ENCODE measurements at places on chromosomes 1 and 21.
A peak's percentile ranks its signal among the peaks of the same experiment; 100 is the strongest.

GRCh38 chr1:183636334-183636682 is 725 bp upstream of the ARPC5 start:
- DNase-seq, result no peak

DNA sequence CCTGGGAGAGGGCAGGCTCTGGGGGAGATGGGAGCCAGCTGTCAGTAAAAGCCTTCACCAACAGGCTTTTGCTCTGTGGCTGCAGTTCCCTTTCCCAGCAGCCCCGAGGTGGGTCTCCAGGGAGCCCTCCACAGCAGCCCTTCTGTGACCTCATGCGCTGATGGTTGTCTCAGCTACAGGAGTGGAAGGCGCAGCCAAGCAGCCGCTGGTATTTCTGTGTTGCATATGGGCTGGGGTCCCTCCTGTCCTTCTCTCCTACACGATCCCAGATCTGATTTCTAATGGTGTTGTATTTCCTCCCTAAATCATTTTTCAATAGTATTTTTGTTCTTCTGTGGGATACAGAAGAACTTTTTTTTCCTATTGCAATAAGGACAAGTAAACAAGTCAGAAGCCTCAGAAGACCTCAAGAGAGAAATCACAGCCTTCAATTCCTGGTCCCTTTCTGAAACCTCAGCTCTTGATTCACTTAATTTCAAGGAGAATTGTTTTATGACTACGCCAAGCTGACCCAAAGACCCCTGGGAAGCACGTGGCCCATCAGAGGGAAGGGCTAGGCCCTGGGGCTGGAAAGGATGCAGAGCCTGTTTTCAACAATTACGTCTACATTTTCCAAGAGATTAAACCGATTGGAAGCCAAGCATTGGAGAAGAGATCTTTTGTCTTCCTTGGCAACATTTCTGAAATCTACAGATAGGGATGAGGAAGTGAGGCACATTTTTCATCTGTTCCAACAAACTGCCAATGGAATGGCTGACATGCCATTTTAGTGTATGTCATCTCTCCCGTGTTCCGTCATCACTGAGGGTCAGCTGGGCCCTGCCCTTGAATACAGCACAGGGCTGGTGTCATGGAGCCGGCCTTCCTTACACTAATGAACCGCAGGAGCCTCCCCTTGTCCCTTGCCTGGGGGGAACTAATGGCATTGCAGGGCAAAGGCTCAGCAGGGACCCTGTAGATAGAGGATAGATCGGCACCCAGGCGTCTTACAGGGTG is 42.0 kb upstream of the SCCPDH start:
- no peak for DNase-seq

GRCh38 chr1:116855191-116855619 is 54.5 kb upstream of the PTGFRN start:
- DNase-seq, result no peak

GRCh38 chr1:197674286-197674685 is 101.0 kb downstream of the DENND1B start:
- no peak for DNase-seq

GRCh38 chr1:36337830-36338229 is 14.4 kb upstream of the EVA1B start:
- DNase-seq, result no peak

- no peak for DNase-seq
These were observed 124.9 kb downstream of the RGS2 start for GRCh38 chr1:192933744-192934143.

- DNase-seq, result no peak
These were observed 59.5 kb upstream of the KDM4A start for GRCh38 chr1:43590388-43590925.

DNA sequence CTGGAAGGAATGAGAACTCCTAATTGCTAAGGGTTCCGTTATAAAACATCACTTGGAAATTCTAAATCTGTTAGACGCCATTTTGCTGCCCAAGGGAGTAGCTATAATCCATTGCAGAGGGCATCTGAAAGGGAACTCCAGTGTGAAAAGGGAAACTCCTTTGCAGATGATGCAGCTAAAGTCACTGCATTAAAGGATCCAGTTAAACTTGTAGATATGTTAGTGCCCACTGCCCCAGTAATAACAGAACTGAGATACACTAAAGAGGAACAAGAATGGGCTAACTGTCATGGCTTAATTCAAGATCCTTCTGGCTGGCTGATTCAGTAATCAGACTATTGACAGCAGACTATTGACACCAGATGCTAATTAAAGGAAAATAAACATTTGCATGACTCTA is 81.8 kb upstream of the KIAA0040 start:
- DNase-seq, result no peak

DNA sequence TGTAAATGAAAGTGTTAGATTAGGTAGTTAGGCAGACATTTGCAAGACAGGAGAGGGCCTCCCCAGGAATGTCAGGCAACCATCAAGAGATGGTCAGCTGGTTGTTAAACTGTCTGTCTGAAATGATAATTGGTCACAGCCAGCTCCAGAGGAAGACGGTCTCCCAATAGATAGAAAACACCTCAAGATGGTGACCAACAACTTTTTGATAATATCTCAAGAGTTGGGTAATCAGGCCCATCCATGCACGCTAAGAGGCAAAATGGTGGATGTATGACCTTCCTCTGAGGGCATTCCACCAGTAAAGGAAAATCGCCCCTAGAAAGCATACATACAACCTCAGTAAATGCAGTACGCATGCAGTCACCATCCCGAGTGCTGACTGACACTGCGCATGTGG is 118.2 kb downstream of the MAP3K21 start:
- no peak for DNase-seq

- DNase-seq, result peak; percentile 39
These were observed 19.6 kb upstream of the ZNF648 start for GRCh38 chr1:182080955-182081582.

DNA sequence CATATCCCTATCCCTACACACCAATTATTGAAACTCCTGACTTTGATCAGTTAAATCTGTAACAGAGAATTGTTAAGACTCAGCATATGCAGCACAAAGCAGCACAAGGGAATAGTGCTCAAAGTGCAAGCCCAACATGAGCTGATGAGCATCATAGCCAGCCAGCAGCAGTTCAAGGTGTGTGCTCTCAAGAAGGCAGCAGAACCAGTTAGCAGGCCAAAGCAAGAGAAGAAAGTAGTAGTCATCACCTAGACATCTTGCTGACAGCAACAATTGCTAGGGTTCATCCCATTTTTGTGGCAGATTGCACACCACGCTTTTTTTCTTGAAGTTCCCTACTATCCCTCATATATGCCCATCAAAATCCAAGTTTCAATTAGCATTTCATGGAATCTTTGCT is 478.3 kb downstream of the COL11A1 start:
- DNase-seq, result no peak

- peak; percentile 83 for DNase-seq
These were observed 17.6 kb downstream of the ATP8B2 start for GRCh38 chr1:154342836-154343472.

DNA sequence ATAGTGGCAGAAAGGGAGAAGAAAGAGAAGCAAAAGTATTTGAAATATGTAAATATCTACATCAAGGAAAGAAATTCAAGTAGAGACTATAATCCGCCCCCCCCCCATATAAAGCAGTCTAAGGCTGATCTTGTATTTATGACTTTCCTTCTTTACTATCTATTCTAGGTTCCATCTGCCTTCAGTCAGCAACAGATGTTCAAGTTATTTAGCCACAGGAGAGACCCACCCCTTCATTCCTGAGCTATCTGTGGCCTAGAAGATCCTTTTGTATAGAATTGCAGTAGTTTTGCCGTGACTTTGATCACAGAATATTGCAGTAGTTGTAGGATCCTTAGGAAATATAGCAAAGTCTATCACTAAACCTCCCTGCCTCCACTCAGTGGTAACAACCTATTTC is 10.7 kb upstream of the BSDC1 start:
- DNase-seq, result no peak

DNA sequence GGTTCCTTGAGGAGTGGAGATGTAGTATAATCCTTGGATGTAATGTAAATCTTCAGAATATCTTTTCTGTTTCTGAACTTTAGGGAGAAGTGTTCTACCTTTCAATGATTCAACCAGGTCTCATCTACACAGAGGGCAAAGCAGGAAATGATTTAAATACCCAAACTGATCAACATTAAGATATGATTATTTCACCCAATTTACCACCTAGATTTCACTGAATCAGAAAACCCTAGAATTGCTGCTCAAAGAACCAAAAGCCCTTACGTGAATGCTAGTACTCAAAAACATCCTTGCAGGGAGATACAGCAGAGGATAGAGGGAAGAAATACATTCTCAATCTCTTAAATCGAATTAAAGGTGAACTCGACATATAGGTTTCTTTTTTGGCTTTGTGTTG is 5.0 kb downstream of the RPTN start:
- DNase-seq, result no peak

- DNase-seq, result no peak
These were observed 195.7 kb downstream of the DYRK1A start for GRCh38 chr21:37561941-37562919.

DNA sequence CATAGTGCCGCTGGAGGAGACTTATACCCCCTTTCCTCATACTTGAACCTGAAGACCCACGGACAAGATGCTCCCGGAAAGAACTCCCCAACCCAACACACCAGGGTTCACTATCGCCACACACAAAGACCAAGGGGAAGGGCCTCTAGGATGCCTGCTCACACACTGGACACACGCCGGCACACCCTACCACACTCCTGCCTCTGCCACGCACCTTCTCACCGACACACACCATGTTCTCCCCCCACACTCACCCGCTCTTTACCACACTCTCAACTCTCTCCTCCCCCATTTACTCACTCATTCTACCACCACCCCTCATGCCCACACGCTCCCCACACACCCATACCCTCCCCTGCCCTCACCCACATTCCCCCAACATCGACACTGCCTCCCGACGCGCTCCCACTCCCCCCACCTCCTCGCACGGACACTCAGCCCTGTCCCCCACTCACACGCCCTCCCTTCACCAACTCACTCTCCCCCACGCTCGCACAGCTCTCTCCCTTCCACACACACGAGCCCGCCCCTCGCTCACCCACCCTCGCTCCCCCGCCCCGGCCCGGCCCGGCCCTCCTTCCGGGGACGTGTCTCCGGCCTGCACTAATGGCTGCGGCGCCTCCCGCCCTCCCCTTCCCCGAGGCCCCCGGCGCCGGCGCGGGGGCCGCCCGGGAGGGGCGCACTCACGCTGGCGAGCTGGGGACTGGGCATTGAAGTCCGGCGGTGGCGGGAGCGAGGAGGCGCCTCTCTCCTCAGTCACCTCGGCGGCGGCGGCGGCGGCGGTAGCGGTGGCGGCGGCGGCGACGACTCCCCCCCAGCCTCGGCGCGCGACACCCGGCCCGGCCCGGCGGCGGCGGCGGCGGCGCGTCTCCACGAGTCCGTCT is 626 bp downstream of the PTP4A2 start:
- peak; percentile 88 for DNase-seq

GRCh38 chr1:98452162-98452561 is 209.4 kb upstream of the SNX7 start:
- DNase-seq, result no peak

DNA sequence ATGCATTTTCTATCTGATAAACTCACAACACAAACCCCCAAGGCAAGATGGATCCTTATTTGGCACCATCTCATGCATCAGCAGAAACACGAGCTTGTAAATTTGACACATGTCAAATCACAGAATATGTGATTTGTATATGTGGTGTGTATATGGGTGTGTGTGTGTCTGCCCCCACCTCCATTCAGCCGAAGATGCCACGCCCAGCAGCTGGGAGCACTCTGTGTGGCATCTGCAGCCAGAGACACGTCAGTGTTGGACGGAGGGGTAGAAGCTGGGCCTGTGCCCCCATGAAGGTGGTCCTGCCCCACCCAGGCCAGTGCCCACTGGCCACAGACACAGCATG is 108.4 kb downstream of the CAPN8 start:
- DNase-seq, result no peak

- DNase-seq, result no peak
These were observed 15.6 kb downstream of the TMPRSS15 start for GRCh38 chr21:18387994-18388393.

DNA sequence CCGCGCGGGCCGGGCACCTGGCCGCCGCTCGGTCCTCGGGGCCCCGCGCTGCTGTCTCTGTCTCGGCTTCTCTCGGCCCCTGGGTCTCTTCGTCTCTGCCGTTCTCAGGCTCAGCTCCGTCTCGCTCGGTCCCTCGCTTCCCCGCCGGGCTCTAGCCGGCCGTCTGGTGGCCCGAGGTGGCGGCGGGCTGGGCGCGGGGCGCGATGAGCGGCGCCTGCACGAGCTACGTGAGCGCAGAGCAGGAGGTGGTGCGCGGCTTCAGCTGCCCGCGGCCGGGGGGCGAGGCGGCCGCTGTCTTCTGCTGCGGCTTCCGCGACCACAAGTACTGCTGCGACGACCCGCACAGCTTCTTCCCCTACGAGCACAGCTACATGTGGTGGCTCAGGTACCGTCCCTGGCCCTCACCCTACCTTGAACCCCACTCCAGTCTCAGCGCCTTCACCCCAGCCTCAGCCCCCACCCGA is 355 bp downstream of the SHISAL2A start:
- peak; percentile 49 for DNase-seq

GRCh38 chr1:110928191-110928590 is 35.5 kb downstream of the LRIF1 start:
- no peak for DNase-seq

DNA sequence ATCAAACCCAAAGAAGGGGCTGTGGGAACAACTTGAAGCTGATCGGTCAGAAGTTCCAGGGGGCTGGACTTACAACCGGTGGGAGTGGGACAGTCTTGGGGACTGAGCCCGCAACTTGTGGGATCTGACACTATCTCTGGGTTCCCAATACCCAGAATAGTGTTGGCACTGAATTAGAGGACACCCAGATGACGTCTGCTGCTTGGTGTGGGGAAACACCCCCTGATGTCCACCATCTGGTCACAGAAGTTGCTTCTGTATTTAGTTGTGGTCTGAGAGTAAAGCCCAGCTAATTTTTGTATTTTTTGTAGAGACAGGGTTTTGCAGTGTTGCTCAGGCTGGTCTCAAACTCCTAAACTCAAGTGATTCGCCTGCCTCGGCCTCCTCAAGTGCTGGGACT is 28.8 kb downstream of the SERBP1 start:
- no peak for DNase-seq

GRCh38 chr1:173328961-173329360 is 121.8 kb upstream of the TNFSF4 start:
- DNase-seq, result no peak

Data from CD4-positive, alpha-beta T cell treated with Interleukin-21 for 1 hour (primary cell).